T follicular helper cell (primary cell): ENCODE measurements at places on chromosomes 6 and 20.

- DNase-seq, result no peak
Measured at GRCh38 chr6:96760153-96760687, 77.1 kb downstream of the GPR63 start.

GRCh38 chr20:25218109-25218486 is 22.6 kb downstream of the ENTPD6 start:
- no peak for DNase-seq

DNA sequence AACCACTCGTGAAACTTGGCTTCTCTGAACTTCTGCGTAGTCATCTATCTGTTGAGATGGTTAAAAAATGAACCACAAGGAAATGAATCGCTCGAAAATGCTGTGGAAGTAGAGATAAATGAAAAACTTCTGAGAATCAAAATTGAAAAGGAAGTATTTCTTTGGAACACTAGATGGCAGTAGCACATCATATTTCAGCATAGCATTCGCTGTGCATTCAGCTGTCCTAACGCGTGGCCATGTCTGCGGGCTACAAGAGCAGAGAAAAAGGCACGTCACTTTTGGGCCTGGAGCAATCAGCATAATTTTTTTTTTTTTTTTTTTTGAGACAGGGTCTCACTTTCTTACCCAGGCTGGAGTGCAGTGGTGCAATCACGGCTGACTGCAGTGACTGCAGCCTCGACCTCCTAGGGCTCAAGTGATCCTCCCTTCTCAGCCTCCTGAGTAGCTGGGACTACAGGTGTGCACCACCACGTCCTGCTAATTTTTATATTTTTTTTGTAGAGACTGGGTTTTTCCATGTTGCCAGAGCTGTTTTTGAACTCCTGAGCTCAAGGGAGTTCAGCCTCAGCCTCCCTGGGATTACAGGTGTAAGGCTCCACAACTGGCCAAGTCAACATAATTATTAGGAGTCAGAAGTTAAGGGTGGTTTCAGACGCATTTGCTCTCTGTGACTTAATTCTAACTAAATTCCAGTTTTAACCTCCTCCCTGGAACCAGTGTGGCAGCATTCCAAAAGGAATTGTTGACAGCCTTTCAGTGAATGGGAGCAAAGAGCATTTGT is 8.8 kb upstream of the PERP start:
- peak; percentile 26 for DNase-seq

DNA sequence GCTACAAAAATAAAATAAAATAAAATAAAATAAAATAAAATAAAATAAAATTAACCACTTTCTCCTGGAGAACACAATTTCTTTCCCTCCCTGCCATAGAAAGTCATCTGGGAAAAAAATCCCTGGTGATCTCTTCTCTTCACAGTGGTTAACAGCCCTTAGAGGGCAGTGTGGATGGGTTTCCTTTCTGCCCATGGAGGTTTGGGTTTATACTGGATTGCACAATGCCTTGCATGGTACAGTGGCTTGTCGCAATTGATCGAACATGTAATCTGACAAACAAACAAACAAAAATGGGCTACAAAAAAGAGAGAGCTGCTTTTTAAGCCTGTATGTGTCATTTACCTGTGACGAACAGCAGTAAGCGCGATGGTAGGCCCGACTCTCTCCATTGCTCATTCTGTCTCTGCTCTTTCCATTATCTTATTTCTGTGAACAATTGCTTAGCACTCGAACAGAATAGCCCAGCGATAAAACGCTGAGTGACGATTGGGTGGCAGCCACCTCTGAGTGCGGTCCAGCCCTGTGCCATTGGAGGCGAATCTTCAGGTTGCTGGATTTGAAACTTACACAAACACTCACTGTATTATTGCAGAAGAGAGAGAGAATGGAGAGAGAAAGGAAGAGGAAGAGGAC is 166.1 kb downstream of the CD83 start:
- DNase-seq, result no peak

- DNase-seq, result no peak
Measured at GRCh38 chr6:153301602-153302001, 170.5 kb upstream of the RGS17 start.

- no peak for DNase-seq
Measured at GRCh38 chr20:57208198-57208597, 58.2 kb downstream of the BMP7 start.

DNA sequence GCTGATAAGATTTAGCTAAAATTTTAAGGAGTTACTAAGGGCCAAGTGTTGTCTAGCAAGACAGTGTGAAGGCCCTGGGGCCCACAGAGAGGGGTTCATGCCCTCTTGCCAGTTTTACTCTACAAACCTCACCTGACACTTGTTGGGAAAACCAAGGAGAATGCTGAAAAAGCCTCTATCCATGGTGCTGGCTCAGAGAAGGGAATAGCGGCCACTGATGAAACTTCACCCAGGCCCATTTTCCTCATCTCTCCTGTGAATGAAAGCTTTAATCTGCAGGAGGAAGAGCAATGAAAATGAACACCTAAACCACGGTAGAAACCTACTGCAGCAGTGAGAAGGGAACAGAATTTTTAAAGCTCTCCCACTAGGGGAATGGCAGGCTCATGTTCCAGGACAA is 317.3 kb upstream of the CNR1 start:
- DNase-seq, result no peak

GRCh38 chr20:53993310-53993709 is 77.1 kb downstream of the BCAS1 start:
- no peak for DNase-seq

GRCh38 chr20:50943069-50943468 is 11.8 kb upstream of the ADNP start:
- DNase-seq, result no peak

DNA sequence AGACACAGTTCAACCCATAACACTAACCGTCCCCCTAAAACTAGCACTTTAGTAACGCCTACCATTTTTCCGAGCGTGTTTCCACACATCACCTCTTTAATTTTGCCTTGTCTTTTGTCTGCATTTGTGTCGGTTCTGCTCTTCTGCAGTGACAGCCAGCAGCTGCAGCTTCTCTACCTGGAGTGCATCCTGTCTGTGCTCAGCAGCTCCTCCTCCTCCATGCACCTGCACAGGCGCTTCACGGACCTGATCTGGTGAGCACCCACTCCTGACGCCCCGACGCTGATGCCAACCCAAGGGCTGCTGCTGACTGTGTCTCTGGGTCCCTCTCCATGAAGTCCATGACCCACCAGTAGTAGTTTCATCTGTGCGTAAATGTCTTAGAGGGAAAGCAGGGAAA is 35.4 kb upstream of the PBOV1 start:
- no peak for DNase-seq

DNA sequence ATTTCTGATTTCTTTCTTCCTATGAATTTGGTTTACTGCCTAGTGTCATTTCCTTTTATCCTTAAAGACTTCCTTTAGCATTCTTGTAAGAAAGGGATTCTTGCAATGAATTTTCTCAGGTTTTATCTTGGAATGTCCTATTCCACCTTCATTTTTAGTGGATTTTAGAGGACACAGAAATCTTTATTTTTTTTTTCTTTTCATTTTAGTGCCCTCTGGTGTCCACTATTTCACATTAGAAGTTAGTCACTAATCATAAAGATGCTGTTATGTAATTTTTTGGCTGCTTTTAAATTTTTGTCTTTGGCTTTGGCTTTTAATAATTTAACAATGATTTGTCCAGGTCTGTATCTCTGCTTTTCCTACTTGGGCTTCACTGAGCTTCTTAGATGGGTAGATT is 28.1 kb downstream of the LMBRD1 start:
- DNase-seq, result no peak

GRCh38 chr6:122126894-122127293 is 272.6 kb upstream of the HSF2 start:
- DNase-seq, result no peak

GRCh38 chr20:25699914-25700313 is 3.3 kb upstream of the ZNF337 start:
- no peak for DNase-seq

GRCh38 chr6:137646484-137646883 is 152.3 kb upstream of the OLIG3 start:
- DNase-seq, result no peak

DNA sequence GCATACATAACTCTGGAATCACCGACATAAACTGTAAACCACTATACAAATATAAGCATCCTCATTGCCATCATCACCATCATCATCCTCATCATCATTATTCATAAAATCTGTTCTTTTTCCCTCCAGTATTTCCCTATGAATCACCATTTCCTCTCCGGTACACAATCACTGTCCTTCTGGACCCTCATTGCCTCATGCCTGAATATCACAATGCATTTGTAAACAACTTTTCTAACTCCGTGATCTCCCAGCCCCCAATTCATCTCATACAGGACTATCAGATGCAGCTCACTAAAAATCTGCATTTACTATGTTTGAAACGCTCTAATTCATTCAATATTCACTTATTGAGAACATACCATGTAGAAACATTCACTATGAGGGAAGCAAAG is 339.7 kb downstream of the TBC1D32 start:
- DNase-seq, result no peak

GRCh38 chr6:46734867-46735719 is at the start of gene PLA2G7:
PLA2G7 (minus strand) TSS chr6:46735375; CDS start chr6:46722891, 12,484 bp downstream.
- no peak for DNase-seq

DNA sequence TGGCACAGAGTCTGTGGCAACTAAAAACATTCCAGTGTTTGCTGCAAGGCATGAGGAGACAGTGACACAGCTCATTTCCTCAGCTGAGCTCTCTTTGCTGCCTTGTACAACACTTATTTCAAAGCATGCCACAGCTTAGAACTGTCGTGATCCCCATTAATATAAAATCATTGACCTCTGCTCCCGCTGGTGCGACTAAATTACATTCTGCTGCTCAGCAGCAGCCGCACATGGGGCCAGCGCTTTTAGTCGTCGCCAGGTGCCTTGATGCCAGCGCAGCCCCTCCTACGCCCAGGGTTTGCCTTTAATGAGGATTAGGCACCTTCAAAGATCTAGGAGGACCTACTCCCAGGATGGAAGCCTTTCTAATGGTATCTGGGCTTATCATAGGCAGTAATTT is 717.9 kb upstream of the POU3F2 start:
- no peak for DNase-seq

DNA sequence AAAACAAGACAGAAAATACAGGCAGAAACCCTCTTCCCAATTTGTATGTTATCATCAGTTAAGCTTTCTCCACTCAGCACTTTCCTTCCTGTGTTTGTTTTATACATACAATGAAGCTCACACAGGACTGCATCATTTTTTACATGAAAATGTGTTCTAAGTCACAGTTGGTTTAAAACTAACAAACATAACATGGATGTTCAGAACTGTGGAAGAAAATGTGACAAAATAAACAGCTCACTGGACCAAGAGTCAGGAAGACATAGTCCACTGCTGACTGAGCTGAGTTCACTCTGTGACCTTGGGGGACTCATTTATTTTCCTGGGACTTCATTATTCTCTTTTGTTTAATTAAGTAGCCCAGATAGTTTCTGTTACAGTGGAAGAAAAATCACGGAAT is 331.5 kb downstream of the SYNE1 start:
- no peak for DNase-seq

DNA sequence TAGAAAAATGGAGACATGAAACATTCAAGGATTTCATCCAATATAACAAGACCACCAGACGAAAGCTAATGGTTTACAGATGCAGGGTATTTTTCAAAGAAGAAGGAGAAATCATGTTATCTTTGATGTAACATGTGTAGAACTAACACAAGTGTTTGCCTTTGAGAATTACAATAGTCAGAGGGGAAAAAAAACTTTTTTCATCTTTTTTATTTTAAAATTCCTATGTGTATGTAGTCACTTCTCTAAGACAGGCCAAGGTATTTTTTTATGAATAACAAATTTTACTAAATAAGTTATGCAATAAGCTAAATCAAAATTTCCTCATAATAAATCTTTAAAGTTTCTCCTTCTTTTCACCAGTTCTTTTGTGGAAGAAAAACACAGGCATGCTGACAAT is 161.4 kb downstream of the PDE7B start:
- DNase-seq, result no peak

GRCh38 chr20:6802227-6802626 is 34.7 kb downstream of the BMP2 start:
- DNase-seq, result no peak

DNA sequence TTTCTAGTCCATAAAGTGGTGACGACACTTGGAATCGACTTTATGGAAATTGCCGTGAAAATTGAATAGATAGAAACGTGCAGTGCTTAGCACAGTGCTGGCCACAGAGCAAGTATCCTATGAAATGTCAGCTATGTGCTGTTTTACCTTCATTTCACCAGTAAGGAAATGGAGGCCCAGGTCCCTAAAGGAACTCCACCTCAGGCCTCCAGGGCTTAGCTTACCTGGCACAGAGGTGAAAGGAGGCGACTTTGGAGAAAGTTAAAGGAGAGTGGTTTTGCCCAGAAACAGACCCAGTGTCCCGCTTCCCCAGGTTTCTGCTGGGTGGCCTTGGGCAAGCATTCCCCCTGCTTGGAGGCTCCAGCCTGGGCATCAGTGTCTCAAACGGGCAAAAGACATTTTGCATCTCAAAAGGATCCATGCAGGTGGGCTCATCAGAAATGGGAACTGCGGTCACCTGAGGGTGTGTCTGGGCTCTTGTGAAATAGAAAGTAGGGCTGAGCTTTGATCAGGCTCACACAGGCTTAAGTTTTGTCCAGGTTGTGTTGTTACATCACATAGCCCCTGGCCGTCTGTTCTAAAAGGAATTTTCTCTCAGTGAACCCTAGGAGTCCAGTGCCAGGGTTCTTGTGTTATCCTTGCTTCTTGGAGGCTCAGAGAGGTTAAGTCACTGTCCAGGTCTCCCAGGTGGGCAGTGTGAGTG is 6.8 kb upstream of the TULP1 start:
- no peak for DNase-seq

GRCh38 chr6:29632789-29633533 is at the start of gene GABBR1:
GABBR1 (minus strand) TSS chr6:29633183; CDS start chr6:29632385, 798 bp downstream.
- peak; percentile 64 for DNase-seq

DNA sequence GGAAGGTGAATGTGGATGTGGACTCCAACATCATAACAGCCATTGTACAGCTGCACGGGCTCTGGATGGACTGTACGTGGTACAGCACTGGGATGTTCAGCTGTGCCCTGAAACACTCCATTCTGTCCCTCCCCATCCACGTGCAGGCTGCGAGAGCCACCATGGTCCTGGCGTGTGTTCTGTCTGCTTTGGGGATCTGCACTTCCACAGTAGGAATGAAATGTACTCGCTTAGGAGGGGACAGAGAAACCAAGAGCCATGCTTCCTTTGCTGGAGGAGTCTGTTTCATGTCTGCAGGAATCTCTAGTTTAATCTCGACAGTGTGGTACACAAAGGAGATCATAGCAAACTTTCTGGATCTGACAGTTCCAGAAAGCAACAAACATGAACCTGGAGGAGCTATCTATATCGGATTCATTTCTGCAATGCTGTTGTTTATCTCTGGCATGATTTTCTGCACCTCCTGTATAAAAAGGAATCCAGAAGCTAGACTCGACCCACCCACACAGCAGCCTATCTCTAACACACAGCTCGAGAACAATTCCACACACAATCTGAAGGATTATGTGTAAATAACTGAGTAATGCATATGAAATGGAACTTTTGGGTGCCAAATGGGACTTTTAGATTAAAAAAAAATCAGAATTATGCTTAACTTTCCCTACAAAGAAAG is 12.1 kb downstream of the CLDN20 start:
- no peak for DNase-seq

GRCh38 chr6:170295510-170296422 is 4.9 kb upstream of the DLL1 start:
- no peak for DNase-seq
